ENCODE measurements at places on chromosomes 13 and 19.
A peak's percentile ranks its signal among the peaks of the same experiment; 100 is the strongest.

GRCh38 chr19:18607226-18608101 lies 865 bp upstream of the CRLF1 start:
- no peak for DNase-seq

GRCh38 chr19:30439310-30439709 lies 67.1 kb downstream of the ZNF536 start:
- no peak for DNase-seq

GRCh38 chr13:32232263-32232662 lies 82.9 kb downstream of the ZAR1L start:
- DNase-seq: no peak

DNA sequence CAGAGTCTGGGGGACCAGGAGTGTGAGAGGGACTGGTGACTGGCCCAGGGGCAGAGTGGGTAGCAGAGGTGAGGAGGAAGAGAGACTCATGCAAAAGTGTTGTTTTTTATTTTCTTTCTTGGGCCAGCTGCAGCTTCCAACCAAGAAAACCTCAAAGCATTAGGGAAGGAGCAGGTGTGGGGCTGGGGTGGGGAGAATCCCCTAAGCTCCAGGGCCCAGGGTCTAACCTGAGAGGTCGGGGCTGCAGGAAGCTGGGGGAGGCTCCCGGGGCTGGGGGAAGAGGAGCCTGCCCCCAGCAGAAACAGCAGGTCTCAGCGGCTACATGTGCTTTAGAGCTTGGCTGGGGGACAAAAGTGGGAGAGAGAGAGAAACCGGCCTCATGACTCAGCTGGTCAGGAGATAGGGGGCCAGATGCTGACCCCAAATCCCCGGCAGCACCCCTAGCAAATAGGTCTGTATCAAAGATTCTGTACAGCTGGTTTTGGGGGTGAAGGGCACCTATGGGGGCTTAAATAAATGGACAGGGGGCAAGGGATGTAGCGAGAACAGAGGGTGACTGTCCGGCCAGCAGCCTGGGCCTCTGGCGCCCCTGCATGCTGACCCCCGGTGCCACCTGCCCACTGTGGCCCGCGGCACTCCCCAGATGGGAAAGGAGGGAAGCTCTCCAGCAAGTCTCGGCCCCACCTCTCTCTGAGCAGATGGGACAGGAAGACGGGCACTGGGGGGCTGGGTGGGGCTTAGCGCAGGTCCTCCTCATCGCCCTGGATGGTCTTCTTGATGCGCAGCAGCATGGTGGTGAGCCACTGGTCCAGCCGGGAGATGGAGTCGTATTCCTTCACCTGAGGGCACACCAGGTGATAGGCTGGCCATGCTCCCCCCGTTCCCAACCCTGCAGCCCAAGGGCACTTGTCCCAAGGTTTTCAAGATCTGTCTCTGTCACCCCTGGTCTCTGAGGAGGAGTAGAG lies 3.8 kb upstream of the KPTN start:
- DNase-seq: no peak

DNA sequence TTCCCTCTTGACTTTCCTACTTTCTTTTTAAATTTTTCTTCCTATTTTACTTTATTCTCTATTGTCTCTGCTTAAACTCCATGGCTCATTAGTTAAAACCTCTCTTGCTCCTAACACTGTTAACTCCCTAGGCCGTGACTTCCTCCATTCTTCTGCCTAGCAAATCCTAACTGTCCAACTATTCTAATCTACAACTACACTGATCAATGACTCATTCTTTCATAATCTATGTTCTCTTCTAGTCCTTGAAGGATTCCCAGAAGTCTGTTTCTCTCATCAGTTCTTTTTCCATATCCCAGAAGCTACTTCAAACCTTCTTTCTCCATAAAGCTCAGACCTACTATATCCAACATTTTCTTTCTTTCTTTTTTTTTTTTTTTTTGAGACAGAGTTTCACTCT lies 66.9 kb downstream of the MICU2 start:
- no peak for DNase-seq

DNA sequence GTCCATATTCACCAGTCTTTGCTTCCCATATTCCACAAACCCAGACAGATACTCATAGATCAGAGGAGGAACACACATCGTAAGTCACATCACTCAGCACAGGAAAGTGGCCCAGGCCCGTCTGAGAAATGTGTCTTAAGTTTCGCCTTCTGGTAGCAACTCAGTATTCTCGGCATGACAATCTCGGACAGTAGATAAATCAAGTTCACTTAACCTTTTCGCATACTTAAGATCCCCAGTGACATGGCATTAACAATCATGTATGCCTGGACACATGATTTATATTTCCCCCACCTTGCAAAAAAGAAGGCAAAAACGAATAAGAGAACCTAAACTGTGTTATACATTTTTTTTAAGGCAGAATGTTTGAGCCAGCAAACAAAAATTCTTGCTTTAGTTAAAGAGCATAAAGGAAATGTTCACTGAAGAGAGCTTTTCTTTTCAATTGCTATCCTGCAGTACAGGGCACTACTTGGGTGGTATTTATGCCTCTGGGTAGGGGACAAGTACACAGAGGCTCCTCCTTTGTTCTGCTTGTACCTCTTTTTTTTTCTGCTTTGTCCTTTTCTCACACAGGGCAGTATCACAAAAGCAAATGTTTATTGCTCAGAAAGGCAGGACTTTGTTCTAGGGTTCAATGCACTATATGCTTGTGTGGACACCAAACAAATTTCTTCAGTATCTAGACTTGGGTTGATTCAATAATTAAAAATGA lies 360.6 kb downstream of the TDRD3 start:
- no peak for DNase-seq

DNA sequence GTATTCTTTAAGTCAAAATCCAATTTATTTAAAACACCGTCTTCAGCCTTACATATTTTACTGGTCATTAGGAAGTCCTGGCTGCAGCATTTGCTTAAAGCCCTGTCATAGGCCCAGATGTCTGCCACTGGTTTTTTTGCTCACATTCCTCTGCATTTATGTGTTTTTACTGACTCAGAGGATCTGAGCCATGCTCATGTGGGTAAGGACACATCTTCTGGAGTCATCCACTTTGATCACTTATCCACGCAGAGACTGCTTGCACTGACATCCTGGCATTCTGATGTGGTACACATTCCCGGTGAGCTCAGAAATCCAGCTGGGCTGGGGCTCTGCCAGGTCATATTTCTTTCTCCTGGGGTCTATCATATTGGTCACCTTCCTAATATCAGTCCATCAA lies 531.7 kb upstream of the ARGLU1 start:
- DNase-seq: no peak

DNA sequence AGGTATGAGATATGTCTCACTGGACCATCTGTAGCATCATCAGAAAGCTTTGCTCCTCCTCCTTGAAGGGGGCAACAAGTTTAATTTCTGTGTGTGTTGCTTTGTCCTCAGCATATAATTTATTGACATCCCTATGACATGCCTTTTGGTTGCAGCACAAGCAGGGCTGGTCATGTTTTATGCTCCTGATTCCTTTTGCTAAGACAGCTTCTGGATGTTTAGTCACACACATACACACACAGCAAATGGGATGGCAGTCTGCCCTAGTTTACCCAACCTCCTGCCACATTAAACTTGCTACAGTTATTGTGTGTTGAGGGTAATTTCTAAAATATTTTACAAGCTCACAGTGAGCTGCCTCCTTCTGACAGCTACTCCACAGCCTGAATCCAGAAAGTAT lies 217.9 kb upstream of the RXFP2 start:
- no peak for DNase-seq

DNA sequence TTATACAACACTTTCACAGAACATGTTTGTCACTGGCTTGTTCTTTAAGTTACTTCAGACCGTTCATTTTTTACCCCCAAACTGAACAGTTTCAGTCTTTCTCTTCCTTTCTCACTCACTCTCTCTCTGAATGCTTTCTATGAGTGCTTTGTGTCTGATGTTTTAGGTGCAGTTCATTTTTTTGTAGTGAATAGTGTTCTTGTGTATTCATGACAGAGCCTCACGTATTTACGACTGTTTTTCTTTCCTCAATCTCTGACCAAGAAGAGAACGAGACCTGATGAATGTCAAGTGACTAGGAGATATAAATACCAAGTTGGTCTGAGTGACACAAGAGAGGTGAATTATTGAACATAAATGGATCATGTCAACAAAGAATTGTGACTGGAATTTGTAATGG lies 1525.0 kb upstream of the MIR17HG start:
- no peak for DNase-seq

GRCh38 chr19:5086725-5087439 lies 118.0 kb downstream of the KDM4B start:
- DNase-seq: no peak

DNA sequence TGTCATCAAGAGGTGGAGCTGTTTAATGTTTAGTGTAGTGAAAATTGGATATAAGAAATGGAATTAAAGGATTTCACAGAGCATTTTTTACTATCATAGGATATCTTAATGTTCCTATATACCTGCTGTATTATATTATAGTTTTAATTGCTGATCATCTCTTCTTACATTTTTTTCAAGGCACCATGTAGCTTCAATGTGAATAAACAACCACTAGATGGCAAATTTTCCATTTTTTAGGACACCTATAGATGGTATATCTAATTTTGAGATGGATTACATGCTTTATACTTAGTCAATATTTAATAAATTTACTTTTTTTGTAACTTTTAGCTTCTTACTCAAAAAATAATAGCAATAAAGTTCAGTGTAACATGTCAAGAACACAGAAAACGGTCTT lies 9.0 kb upstream of the ATXN8OS start:
- peak; percentile 12 for DNase-seq
